ENCODE measurements at places on chromosomes 5 and 9.

GRCh38 chr5:179268399-179268952 is 76.8 kb downstream of the ADAMTS2 start:
- no peak for DNase-seq

DNA sequence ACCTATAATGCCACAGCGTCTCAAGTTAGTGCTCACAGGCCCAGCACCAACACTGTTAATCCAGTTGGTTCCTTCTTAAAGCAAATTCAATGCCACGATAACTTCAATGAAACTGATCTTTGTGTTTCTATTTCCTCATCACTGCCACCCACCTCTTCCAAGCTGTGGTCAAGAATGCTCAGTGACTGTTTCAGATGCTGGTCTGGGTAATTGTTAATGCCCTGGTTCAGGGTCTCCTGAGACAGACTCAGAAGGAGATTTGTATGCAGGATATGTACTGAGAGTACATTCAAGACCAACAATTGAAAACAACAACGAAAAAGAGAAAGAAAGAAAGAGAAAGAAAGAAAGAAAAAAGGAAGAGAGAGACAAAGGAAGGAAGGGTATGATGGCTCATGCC is 505.3 kb downstream of the TLE4 start:
- no peak for DNase-seq

DNA sequence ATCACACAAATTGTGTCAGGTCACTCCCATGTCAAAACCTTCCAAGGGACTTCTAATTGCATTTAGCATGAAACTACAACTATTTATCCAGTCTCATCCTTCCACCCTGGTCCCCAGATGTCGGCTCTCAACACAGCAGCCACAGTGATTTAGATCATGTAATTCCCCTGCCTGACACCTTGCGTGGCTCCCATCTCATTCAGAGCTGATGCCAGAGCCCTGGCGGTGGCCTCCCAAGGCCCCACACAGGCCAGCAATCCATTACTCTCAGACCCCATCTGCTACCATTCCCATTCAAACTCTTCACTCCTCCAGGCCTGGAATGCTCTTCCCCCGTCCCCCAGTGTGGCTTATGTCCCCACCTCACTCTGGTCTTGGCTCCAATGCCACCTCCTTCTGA is 2.4 kb downstream of the SLC35D2 start:
- DNase-seq, result no peak

DNA sequence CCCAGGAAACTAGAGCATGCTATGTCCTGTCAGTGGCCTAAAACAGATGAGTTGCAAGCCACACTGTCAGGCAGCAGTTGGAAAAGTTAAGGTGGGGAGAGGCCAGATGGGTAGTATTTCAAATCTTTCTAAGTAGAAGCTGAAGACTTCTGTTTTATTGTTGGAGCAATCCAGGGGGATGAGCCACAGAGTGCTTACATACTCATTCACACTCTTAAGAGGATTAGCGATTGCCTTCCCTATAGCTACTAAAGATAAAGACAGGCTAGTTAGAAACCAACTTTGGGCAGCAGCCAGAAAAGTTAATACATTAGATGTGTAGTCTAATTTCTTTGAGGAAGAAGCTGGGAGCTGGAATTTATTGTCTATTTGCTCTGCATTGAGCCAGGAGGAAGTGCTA is 61.7 kb upstream of the ELAVL2 start:
- DNase-seq, result no peak

- peak; percentile 87 for DNase-seq
Observed at GRCh38 chr5:181260720-181261319, at the start of gene TRIM52. Gene TRIM52 (minus strand): TSS chr5:181261143. CDS start chr5:181260813, 330 bp downstream.

- no peak for DNase-seq
Observed at GRCh38 chr5:33675958-33676464, 215.8 kb downstream of the ADAMTS12 start.

DNA sequence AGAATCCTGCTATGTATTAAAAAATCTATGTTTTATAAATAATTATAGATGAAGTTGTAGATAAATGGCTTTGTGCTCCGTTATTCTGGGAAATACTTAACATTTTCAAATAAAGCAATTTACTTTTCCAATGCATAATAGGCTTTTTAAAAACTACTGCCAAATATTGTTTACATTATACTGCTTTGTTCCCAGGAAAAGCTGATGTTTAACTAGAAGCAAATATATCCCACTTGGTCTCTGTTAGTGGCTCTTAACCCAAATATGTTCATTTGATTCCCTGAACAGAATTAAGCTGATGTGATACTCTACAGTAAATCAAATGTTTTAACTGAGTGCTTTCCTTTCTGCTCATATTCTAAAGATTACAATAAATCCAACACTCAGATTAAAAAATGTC is 326.3 kb downstream of the SLCO4C1 start:
- DNase-seq, result no peak

Data from stimulated activated CD8-positive, alpha-beta memory T cell treated with anti-CD3 and anti-CD28 coated beads, Interleukin-7, amount 100 ng/mL, for 4 hours (primary cell).